ENCODE measurements at places on chromosomes 11 and 22.

DNA sequence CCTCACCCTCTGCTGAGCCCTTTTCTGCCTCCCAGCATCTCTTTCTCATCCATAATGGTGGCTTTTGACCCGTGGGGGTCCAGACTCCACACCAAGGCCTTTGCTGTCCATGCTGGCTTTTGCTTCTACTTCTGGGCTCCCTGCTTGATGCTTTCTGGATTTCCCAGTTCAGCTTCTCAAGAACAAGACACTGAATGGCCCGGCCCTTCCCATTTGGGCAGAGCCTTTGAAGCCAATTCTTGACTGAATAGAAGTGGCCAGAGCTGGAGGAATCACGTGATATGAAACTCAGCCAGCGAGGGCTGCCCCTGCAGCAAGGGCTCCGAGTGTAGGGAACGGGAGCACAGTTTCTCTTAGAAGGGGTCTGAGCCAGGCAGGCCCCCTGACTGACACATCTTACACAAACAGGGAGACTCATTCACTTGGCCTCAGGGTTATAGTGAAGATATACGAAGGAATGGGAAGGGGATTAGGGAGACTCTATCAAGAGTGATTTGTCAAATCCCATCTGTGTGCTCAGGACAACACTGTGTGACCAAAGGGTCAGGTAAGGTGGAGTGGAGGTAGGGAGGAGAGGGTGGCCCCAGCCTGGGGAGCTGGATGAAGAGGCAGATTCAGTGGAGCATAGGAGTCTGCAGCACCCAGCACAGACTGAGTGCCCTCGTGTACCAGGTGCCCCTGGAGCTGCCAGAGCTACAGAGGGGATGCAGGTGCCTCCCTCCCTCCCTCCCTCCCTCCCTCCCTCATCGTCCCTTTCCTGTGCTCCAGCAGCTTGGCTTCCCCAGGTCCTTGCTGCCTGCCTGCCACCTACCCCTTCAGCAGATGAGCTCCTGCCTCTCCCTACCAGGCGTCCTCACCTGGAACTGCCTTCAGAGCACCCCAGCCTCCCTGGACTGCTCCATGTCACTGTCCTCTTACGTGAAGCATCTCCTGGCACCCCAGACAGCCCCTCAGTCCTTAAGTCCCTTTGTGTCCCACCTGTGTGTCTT, 106.0 kb downstream of the TRIM29 start:
- no peaks in the 10 kb centered on the region for H3K36me3 ChIP-seq
- H3K27me3 ChIP-seq, result peaks cover 7% of the 10 kb centered on the region
- peak overlapping the region; percentile 27 for H3K27ac ChIP-seq
- H3K4me3 ChIP-seq, result peak overlapping the region; percentile 7
- DNase-seq, result no peak

DNA sequence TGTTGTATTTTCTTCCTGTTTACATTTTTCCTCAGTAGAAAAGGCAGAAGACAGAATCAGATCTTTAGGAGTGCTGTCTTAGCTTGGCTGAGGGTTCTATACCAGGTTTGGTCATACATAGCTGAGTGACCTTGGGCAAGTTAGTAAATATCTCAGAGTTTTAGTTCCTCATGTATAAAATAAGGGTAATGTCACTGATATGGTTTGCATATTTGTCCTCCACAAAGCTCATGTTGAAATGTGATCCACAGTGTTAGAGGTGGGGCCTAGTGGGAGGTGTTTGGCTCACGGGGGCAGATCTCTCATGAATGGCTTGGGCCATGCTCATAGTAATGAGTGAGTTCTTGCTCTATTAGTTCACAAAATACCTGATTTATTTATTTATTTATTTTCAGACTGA, 7.5 kb upstream of the HTR3A start:
- peaks cover 39% of the 10 kb centered on the region for H3K4me1 ChIP-seq
- H3K4me3 ChIP-seq, result no peak overlapping the region
- no peak for DNase-seq
- no peaks in the 10 kb centered on the region for H3K36me3 ChIP-seq
- H3K27me3 ChIP-seq, result peaks cover 44% of the 10 kb centered on the region

- peak overlapping the region; percentile 59 for H3K27ac ChIP-seq
- H3K4me3 ChIP-seq, result no peak overlapping the region
- H3K4me1 ChIP-seq, result no peaks in the 10 kb centered on the region
- peaks cover 5% of the 10 kb centered on the region for H3K27me3 ChIP-seq
- H3K36me3 ChIP-seq, result peaks cover 8% of the 10 kb centered on the region
These were observed 8.8 kb upstream of the MED17 start for GRCh38 chr11:93775289-93775688.

DNA sequence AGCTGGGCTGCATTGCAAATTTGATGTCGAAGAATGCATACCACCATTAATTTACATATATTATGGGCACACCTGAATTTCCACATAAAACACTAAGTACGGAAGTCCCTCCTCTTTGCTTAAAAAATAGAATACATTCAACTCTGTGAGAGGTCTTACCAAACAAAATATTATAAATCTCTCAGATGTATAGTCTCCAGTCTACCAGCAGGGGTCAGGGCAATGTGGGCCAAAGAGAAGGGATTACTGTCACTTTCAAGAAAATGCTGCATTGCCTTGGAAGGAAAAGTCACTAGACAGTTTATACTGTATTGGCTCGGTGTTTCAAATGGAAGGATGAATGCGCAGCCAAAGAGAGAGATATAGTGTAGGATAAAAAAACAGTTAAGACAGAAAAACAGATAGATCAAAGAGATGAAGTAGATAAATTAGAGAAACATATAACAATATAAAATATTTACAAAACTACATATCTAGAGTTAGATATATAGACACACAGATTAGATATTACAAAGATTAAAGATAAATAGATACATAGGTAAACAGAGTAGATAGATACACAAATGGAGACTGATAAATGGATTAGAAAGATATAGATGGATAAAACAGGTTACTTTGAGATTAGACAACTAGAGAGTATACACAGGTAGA, 20.9 kb downstream of the SERGEF start:
- peak; percentile 49 for DNase-seq
- no peaks in the 10 kb centered on the region for H3K27me3 ChIP-seq
- H3K27ac ChIP-seq, result no peak overlapping the region
- H3K4me1 ChIP-seq, result no peaks in the 10 kb centered on the region

GRCh38 chr11:76610371-76610770, 60.2 kb downstream of the LRRC32 start:
- no peak overlapping the region for H3K4me3 ChIP-seq
- H3K4me1 ChIP-seq, result peaks cover 35% of the 10 kb centered on the region
- no peak for DNase-seq
- no peaks in the 10 kb centered on the region for H3K27me3 ChIP-seq

Data from nephron progenitor cell (in vitro differentiated cells).